ENCODE measurements at places on chromosomes 12 and 14. TPM values are rescaled to one million over a fixed set of nuclear protein-coding genes. Genes with fewer than 3 reads are reported as not detected.
A peak's percentile ranks its signal among the peaks of the same experiment; 100 is the strongest.

DNA sequence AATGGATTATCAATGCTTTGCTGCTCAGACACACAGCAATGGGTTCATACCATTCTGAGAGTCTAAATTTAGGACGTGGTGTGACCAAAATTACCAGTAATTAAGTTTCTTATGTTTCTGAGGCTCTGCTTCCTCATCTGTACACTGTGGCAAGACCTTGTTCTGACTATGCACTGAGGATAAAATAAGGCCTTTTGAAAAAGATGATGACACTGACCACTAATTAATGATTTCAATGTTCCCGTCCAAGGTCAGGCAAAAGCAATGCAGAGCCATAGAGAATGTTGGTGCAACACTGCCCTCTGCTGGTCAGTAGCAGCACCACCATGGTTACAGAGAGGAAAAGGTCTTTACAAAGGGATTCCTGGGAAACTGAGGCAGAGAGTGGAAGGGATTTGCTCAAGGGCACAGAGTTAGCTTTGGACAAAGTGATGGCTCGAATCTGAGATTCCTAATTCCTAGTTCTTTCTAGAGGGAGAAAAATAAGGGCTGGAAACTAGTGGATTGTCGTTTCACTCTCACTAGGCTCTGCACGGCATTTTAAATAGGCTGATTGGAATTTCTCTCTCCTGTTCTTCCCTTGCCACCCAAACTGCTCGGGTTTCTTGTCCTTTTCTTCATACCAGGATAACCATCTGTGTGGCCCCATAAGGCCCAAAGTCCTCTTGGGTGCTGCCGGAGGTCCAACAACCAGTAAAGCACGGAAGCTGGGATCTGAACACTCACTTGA, 22.3 kb upstream of the P2RX7 start:
- H3K4me1 ChIP-seq: no peaks in the 10 kb centered on the region
- H3K36me3 ChIP-seq: no peaks in the 10 kb centered on the region
- H3K4me3 ChIP-seq: no peak overlapping the region
- H3K27ac ChIP-seq: no peak overlapping the region

- no peak for DNase-seq
- peaks cover 7% of the 10 kb centered on the region for H3K27me3 ChIP-seq
- no peaks in the 10 kb centered on the region for H3K36me3 ChIP-seq
- no peaks in the 10 kb centered on the region for H3K4me1 ChIP-seq
Observed at GRCh38 chr14:95649230-95649629, 37.0 kb upstream of the TCL1B start.

DNA sequence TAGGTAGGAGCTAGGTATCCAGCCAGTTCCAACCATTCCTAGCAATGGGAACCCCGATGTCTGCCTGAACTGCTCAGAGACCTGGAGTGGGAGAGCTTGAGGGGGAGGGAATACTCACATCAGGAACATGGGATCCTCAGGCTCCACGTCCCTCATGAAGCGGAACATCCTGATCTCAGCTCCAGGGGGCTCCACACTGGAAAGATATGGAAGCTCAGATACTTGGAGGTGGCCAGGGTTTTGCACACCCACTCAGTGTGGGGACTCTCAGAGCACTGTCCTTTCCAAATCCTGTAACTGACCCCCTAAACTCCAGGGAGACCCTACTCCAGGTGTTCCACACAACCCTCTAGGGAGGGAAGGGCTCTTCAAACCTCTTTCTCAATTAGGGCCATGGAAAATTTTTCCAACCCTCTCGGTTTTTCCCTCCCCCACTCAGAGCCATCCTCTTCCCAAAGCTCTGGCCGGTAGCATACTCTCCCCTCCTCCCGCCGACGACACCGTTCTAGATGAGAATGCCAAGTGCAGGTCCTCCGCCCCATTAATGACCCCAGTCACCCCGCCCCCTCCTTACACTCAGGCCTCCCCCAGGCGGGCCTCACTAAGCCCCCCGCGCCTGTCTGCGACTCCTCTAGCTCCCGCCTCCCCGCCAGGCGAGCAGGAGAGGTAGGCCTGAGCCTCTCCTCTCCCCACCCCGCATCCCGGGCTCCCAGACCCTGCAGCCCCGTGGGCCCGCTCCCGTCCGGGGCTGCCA, 597 bp downstream of the MLF2 start:
- no peaks in the 10 kb centered on the region for H3K27me3 ChIP-seq
- H3K27ac ChIP-seq: peak overlapping the region; percentile 99
- H3K36me3 ChIP-seq: peaks cover 26% of the 10 kb centered on the region
- peaks cover 19% of the 10 kb centered on the region for H3K4me1 ChIP-seq
- H3K4me3 ChIP-seq: peak overlapping the region; percentile 95

- H3K27ac ChIP-seq: no peak overlapping the region
- DNase-seq: no peak
- H3K36me3 ChIP-seq: no peaks in the 10 kb centered on the region
- no peaks in the 10 kb centered on the region for H3K4me1 ChIP-seq
- peaks cover 22% of the 10 kb centered on the region for H3K27me3 ChIP-seq
- no peak overlapping the region for H3K4me3 ChIP-seq
Observed at GRCh38 chr14:42110167-42110566, 503.5 kb downstream of the LRFN5 start.

GRCh38 chr12:93829016-93829415, 151.8 kb downstream of the CRADD start:
- no peaks in the 10 kb centered on the region for H3K36me3 ChIP-seq
- H3K4me1 ChIP-seq: peaks cover 32% of the 10 kb centered on the region
- no peak for DNase-seq
- peak overlapping the region; percentile 79 for H3K27ac ChIP-seq
- H3K4me3 ChIP-seq: peak overlapping the region; percentile 26

DNA sequence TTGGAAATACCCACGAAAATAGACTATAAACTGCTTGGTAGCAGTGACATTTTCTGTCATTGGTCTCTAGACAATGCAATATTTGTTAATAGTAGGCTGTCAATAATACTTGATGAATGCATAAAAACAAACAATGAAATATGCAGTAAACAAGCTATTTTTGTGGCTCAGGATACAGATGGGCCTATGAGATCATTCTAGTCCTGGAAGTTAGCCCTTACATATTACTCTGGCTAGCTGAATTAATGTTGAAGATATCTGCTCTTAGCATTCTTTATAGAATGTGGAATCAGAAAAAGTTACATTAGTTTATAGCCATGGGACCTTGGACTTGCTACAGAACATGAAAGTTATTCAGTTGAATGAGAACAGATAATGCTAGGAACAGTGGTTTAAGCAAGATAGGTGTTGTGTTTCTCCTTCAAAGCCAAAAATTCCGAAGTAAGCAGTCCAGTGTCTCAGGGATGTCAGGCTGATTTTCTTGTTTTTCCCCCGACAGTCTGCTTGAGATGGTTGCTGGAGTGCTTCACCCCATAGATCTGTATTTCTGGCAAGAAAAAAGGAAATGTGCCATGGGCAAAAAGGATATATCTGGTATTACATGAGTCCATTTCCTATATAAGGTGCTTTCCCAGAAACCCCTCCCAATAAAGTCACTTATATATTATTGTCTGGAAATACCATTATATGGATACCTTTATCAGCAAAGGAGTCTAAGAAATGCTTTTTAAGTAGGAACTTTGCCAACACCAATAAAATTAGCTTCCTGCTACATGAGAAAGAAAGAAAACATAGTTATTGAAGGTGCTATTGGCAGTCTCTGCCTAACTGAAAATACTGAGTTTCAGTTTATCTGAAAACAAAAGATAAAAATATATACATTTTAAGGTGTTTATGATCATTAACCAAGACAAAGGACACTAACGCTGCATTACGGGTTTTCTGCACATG, 619.4 kb upstream of the ATP2B1 start:
- H3K27me3 ChIP-seq: no peaks in the 10 kb centered on the region
- no peak overlapping the region for H3K4me3 ChIP-seq
- no peak for DNase-seq
- H3K4me1 ChIP-seq: no peaks in the 10 kb centered on the region
- no peak overlapping the region for H3K27ac ChIP-seq

GRCh38 chr12:107564946-107565345, 120.7 kb upstream of the PWP1 start:
- no peak for DNase-seq
- no peaks in the 10 kb centered on the region for H3K4me1 ChIP-seq
- no peaks in the 10 kb centered on the region for H3K36me3 ChIP-seq
- no peak overlapping the region for H3K4me3 ChIP-seq
- H3K27me3 ChIP-seq: peaks cover 6% of the 10 kb centered on the region

- no peak overlapping the region for H3K4me3 ChIP-seq
- DNase-seq: no peak
- peak overlapping the region; percentile 63 for H3K27ac ChIP-seq
- peaks cover 11% of the 10 kb centered on the region for H3K4me1 ChIP-seq
- no peaks in the 10 kb centered on the region for H3K27me3 ChIP-seq
Observed at GRCh38 chr12:50132505-50133135, 20.6 kb downstream of the COX14 start.

DNA sequence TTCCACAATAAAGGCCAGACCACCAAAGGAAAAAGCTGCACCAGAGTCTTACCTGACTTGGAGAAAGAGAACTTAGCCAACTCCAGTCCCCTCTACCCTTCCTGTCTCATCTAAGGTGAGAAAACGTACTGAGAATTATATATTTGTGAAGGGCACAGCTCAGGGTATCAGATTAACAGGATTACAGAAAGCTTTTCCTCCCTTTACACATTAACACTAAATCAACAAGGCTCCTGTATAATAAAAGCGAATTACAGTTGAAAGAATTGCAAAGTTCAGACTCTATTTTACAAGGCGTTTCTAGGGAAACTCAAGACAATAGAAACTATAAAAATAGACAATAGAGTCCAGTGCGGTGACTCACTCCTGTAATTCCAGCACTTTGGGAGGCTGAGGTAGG, 82.7 kb upstream of the RPL10L start:
- H3K36me3 ChIP-seq: no peaks in the 10 kb centered on the region
- no peak overlapping the region for H3K27ac ChIP-seq

- no peaks in the 10 kb centered on the region for H3K4me1 ChIP-seq
- H3K36me3 ChIP-seq: no peaks in the 10 kb centered on the region
- H3K4me3 ChIP-seq: no peak overlapping the region
- H3K27ac ChIP-seq: no peak overlapping the region
- no peaks in the 10 kb centered on the region for H3K27me3 ChIP-seq
Observed at GRCh38 chr14:103753774-103754173, 38.2 kb downstream of the ZFYVE21 start.

GRCh38 chr14:55849833-55850232, 268.4 kb upstream of the PELI2 start:
- no peaks in the 10 kb centered on the region for H3K36me3 ChIP-seq
- no peaks in the 10 kb centered on the region for H3K27me3 ChIP-seq
- H3K4me3 ChIP-seq: no peak overlapping the region
- no peak for DNase-seq
- peaks cover 30% of the 10 kb centered on the region for H3K4me1 ChIP-seq

KRT73 gene
- total RNA-seq: not detected

NUDT14 gene
- 38.4 TPM for total RNA-seq

MIP gene
- total RNA-seq: not detected

RD3L gene
- not detected for total RNA-seq

C12orf56 gene
- 0.78 TPM for total RNA-seq

NCOR2 gene
- total RNA-seq: 381 TPM
